Activated CD8-positive, alpha-beta memory T cell treated with anti-CD3 and anti-CD28 coated beads for 1 hour (primary cell): ENCODE measurements at places on chromosomes 1 and 21.

DNA sequence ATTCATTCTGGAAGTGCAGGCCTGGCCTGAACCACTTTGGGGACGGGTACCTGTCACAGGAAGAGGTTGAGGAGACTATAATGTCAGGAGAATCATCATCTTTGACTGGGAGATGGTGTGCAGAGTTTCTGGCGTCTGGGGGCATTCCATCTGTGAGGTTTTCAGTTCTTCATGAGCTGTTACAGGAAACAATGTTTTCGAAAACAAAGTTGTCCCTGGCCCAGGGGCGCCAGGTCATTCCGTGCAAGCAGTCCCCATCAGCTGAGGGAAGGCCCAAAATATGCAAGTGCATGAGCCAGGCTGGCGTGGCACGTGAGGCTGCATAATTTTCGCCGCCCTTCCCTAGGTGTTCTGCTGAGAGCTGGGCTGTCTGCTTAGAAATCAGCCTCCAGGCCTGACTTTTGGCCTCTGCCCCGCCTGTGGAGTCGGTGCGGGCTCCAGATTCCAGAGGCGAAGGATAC, 68.4 kb upstream of the ATP5PO start:
- DNase-seq: no peak

- DNase-seq: peak; percentile 40
These were observed 9.8 kb upstream of the MDM4 start for GRCh38 chr1:204506201-204506968.

DNA sequence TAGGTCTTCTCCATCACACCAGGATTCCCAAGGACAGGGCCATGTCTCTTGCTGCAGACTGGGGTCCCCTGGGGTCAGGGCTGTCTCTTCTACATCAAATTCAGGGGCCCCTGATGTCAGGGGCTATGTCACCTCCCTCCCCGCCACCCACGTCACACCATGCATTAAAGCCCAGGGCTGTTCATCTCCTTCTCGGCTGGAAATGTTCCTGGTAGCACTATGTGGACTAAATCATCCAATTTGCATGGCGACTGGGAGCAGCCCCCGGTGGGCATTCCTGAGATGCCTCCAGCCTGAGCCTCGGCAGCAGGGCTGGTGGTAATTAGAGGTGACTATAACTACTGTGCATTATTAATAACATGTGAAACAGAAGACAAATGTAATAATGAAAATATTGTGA, 151.7 kb upstream of the HMGB4 start:
- DNase-seq: no peak

- DNase-seq: no peak
These were observed 146.0 kb downstream of the SLC30A10 start for GRCh38 chr1:219782311-219782710.

DNA sequence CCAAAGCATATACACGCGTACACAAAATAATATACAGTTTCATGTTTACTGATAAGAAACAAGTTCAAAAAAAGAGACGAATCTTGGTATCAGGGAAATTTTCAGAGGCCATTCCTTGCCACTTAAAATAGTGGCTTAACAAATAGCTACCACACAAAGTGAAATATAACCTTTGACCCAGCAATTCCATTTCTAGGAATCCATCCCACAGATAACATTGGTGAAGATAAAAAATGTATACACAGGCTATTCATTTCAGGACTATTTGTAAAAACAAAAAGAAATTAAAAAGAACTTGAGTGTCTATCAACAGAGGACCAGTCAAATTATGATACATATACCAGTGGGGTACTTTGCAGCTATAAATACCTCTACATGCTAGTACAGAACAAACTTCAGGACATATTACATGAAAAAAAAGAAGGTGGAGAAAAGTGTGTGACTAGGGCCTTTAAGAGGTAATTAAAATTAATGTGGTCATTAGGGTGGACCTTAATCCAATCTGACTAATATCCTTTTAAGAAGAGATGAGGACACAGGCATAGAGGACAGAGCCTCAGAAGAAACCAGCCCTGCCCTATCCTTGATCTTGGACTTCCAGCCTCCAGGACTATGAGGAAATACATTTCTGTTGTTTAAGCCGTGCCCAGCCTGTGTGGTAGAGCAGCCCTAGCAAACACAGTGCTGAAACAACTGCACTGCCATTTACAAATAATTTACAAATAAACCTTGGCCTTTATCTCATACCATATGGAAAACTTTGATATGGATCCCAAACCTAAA, 7.8 kb downstream of the UBE2G2 start:
- DNase-seq: no peak

DNA sequence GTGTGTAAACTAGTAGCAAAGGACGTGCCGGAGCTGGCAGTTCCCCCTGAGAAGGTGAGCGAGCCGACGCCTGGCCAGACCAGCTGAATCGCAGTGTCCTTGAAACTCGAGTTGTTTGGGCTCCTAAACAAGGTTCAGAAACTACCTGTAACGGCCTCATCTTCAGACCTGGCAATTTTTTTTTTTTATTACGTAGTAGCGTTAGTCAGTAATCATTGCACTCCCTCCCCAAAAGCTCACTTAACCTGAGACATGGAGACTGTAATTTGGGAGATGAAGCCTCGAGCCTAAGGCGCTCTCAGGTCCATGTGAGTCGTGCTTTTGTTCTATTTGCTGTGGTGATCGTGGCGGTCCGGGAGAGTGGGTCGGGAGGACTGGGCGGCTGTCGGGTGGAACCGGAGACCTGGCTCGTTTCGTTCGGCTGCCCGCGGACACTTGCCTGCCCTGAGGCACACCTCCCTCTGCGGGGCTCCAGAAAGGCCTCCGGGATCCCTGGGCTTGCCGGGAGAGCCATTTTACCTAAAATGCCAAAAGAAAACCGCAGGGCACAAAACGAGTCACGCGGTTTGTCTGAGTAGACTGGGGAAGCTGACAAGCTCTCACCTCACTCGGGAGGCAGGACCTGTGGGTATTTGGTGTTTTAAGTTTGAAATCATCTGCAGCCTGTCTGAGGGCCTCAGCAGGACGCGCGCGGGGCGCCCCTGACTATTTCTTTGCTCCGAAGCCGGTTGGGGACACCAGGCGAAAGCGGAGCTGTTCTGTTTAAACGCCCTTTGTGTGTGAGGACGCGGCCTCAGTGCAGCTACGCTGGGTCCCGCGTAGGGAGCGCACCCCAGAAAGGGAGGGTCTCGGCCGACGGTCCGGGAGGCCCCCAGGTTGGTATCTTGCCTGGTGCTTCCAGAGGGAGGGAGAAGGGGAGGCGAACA, 722 bp downstream of the LHX8 start:
- DNase-seq: no peak

GRCh38 chr1:201253411-201253810, 29.9 kb upstream of the PKP1 start:
- no peak for DNase-seq

- no peak for DNase-seq
These were observed 221.5 kb downstream of the PTPRC start for GRCh38 chr1:198860371-198860770.

DNA sequence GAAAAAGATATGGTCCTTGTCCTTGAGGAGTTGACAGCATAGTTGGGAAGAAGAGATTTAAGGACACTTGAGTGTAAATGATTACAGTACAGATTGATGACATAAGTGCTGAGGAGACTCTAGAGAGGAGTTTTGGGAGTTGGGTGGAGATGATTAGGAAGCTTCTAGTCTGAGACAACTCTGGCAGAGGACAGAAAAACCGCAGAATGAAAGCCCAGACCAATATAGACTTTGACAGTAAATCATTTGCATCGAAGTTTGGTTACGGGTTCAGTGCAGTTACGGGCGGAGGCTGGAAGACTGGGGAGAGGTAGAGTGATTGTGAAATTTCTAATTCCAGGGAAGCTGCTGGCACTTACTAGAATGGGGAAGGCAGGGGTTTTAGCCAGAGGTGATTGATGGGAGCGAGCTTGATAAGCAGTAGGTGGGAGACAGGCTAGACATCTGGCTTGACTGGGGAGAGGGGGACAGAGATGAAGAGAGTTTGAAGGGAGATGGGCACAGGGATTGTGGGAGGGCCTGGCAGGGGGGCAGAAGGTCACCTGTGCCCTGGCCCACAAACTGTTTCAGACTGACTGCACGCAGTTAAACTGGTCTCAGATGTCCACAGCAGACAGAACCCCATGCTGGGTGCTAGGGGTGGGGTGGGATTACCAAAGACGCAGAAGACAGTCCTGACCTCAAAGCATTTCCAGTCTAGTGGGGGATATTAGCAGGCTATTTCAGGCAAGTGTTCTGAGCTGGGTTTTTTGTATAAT, 20.1 kb downstream of the SH2D2A start:
- no peak for DNase-seq

DNA sequence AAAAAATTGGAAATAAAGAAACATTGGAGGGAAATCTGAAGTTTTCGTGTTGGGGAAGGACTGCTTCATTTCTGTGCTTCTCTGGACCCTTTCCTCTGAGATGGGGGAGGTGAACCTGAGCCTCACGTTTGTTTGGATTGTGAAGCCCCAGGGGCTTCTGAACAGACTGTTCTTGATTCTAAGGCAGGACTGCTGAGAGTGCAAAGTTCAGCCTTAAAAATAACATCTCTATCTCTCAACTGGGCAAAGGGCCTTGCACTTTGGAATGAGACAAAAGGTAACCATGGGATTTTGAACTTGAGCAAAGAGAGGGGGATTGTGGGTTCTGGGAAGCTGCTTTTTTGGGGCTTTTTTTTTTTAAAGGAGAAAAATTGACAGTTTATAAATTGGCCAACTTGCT, 45.0 kb downstream of the GPR88 start:
- no peak for DNase-seq

DNA sequence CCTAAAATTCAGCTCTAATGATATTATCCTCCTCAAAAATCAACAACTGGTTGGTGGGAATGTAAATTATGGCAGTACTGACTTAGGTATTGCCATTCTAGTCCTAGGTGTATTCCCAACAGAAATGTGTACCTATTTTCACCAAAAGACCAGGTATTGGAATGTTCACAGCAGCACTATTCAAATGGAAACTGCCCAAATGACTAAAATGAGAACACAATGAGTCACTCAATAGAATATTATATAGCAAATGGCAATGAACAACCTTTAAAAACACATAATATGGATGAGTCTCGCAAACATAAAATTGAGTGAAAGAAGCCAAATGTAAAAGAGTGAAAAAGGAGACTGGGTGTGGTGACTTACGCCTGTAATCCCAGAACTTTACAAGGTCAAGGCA, 44.9 kb downstream of the GADD45A start:
- DNase-seq: no peak

DNA sequence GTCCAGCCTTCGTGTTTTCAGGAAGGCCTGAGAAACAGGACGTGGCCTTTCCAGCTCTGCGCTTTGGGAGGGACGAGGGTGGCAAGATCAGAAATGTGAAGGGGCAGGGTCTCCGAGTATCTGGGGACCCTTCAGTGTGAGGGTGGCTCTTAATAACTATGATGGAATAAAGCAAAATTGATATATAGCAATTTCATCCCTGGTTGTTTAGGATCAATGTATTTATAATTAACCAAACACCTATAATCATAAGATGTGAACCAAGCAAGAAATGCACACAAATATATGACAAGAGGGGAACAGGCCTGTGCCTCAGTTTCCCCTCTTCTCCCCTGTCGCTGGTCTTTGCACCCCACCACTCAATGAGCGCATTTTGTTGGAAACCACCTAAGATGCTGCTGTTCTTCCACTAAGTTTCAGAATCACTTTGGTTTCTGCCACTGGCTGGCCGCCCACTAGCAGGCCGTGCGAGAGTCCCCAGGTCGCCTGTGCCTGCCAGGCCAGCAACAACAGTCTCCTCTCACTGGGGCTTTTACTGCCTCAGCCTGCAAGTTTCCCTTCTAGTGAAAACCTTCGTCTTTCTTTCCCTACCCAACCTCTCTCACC, 36.6 kb downstream of the UBASH3A start:
- DNase-seq: no peak

- DNase-seq: no peak
These were observed 227.8 kb upstream of the RAB4A start for GRCh38 chr1:229043115-229043514.

GRCh38 chr1:50378770-50379169, 44.5 kb downstream of the DMRTA2 start:
- no peak for DNase-seq

GRCh38 chr1:59990470-59990869, 63.9 kb upstream of the CYP2J2 start:
- DNase-seq: no peak

DNA sequence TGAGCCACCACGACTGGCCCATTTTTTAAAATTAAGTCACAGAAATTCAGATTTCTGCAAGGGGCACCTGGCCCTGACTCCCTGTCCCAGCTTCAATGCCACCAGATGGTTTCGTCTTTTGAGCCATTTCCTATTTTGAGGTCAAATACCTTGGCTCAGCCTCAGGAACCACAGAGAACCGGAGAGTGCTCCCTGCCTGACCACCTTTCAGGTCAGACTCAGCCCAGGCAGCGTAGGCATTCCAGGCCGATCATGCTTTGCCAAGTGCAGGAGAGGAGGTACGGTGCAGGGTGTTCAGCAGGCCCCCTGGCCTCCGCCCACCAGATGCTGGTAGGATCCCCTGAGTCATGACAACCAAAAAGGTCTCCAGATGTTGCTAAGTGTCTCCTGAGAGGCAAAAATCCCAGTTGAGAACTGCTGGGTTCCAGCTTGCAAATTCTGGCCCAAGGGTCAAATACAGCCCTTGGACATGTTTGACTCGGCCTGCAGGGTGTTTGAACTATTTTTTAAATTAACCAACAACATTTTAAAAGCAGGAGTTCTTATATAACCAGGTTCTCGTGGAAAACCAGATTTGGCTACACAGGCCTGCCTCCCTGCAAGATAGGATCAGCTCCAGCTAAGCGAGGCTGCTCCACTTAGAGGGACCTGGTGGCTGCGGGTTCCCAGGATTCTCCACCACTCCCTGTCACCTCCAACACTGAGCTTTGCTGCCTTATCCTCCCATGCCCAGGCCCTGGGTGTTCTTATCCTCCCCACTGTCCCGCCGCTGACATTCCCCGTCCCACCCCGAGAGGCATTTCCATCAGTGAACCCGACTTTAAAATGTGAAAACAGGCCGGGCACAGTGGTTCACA, 61.9 kb upstream of the TARDBP start:
- DNase-seq: no peak

DNA sequence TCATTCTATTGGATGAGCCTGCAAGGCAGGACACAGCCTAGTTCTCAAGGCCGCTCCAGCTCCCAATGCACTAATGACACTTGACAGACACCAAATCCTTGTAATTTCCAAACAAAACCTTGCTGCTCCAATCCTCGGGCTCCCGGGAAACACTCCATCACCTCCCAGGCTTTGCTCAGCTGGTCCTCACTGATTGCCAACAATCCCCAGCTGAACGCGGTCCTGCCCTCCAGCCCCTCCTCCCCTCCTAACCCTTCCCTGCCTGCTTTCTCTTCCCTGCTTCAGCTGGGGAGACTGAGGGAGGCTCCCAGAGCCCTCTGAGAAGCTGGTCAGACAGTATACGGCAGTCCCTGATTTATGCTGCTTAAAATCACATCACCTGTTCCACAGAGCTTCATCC, 114.4 kb upstream of the TNR start:
- no peak for DNase-seq

GRCh38 chr1:21238141-21238800, 52.0 kb downstream of the ECE1 start:
- no peak for DNase-seq
